ENCODE measurements at places on chromosomes 2 and 18.

- DNase-seq, result no peak
Measured at GRCh38 chr2:44121899-44122298, 46.8 kb upstream of the PPM1B start.

DNA sequence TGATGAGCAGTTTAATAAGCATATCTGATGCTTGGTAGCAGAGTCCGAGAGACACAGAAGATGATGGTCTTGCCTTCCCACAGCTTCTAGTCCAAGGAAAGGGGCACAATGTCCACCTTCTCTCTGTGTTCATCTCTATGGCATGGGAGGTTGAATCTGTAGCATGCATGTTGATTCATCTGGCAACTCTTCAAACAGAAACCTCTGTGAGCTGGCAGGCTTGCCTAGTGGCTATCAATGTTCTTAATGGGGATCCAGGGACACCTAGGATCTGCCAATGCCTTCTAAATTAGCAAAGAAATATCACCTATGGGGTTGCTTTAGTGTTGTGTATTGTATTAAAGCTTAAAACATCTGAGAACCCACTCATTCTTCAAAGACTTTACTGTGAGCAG, 170.8 kb downstream of the INO80D start:
- DNase-seq, result no peak

- no peak for DNase-seq
Measured at GRCh38 chr2:10316860-10317259, 14.2 kb downstream of the HPCAL1 start.

DNA sequence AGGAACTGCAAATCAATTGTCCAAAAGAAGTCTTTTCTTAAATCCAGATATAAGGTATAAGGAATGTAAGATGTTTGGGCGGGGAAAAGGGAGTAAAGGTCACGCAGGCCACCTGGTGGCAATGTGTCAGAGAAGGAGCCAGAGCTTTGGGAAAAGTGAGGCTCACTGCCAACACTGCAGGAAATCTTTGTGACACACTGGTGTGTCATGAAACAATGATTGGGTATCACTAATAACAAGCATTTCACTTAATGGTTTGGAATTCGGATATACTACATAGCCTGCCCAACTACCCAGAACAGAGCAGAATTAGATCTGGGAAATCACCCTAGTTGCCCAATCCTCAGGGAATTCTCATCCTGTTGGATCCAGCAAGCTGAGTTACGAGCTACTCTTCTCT, 61.0 kb downstream of the RBMS1 start:
- no peak for DNase-seq

DNA sequence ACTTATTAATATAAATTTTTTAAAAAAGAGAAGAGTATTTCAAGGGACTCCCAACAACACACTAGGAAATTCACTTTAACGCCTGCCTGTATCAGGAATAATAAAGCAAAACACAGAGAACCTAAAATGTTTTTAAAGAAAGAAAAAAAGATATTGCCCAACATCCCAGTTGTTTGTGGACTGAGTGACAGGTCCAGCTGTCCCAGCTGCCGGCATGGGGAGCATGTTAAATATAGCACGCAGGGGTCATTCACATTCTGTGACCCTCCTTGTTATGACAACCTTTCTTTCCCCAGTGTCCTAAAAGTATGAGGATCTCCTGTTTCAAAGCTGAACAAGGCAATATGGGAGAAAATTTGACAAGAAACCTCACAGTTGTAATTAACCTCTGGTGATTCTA, 4.4 kb downstream of the KLHL41 start:
- DNase-seq, result no peak

GRCh38 chr18:5519448-5520298, 24.1 kb downstream of the EPB41L3 start:
- DNase-seq, result no peak

GRCh38 chr2:119136093-119136492, 22.5 kb downstream of the C1QL2 start:
- no peak for DNase-seq

- DNase-seq, result no peak
Measured at GRCh38 chr2:147548451-147548850, 296.4 kb upstream of the ACVR2A start.

- DNase-seq, result no peak
Measured at GRCh38 chr2:59093571-59093970, 852.4 kb upstream of the FANCL start.

GRCh38 chr2:49335546-49335945, 181.2 kb upstream of the FSHR start:
- DNase-seq, result no peak

GRCh38 chr18:42275138-42275535, 320.1 kb downstream of the PIK3C3 start:
- no peak for DNase-seq

DNA sequence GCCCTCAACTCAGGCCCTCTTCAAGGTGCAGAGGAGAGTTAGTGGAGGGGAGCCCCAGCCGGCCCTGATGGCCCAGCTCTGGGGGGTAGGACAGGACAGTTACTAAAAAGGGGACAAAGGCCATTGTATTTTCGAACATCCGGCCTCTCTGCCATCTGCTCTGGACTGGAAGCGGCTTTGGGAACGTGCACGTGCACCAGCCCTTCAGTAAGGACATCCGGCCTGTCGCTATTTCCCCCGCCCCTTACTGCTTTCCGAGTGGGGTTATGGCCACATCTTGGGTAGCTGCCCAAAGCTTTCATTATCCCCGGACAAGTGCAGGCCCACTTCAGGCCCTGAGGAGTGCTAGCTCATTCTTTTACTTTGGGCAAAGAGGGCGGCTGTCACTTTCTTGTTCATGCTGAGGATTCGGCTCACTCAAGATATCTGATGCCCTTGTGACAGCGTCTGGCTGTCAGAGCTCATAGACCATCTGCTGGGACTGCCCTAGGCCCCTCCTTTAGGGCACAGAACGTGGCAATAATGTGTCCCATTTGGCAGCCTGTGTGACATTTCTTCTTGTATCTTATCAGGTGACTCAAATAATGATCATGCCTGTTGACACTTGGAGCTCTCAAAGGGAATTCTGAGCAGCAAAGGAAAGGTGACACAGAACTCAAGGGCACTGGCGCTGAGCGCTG, 17.5 kb downstream of the SLC4A3 start:
- DNase-seq, result no peak

GRCh38 chr18:79523206-79523735, 127.5 kb downstream of the NFATC1 start:
- no peak for DNase-seq

- no peak for DNase-seq
Measured at GRCh38 chr2:43155851-43156411, 70.5 kb downstream of the ZFP36L2 start.

DNA sequence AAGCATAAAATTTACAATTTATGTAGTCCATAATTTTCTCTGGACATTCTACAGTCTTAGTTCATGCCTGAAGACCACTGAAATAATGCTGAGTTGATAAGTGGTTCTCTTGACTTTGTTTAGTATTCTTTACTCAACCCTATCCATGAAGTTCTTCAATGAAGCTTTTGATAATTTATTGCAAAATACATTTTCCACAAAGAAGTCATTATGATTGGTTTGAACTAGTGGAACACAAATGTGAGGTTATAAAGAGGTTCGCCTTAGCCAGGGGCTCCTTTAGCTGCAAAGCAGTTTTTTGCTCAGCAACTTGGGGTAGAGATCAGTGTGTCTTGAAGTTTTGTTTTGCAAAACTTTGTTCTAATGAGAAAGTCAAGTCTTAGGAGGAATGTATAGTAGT, 5.9 kb downstream of the BCL2L11 start:
- no peak for DNase-seq

GRCh38 chr18:25639596-25639995, 287.6 kb upstream of the ZNF521 start:
- no peak for DNase-seq

GRCh38 chr2:128425731-128426620, 107.3 kb upstream of the HS6ST1 start:
- no peak for DNase-seq

DNA sequence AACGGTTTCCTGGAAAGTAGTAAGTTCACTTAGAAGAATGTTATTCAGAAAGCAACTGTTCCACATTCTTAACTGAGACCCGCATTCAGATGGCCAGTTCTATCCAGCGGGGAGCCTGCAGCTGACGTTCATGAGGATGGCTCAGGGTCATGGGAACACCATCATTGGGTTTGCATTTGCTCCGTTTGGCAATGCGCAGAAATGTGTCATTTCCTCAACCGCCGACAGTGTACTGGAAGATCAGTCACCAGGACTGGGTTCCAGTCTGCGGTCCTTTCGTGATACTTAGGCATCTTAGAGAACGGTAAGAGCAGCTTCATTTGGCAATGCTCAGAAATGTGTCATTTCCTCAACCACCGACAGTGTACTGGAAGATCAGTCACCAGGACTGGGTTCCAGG, 104.0 kb downstream of the DNER start:
- no peak for DNase-seq

DNA sequence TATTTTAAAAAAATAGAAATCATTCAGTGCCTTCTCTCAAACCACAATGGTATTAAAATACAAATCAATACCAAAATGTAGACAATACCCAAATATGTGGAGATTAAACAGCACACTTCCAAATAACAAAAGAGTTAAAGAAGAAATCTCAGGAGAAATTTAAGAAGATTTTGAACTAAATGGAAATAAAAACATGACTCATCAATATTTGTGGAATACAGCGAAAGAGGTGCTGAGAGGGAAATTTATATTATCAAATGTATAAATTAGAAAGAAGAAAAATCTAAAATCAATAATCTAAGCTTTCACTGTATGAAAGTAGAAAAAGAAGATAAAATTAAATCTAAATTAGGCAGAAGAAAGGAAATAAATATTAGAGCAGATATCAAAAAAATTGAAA, 233.1 kb downstream of the RPIA start:
- no peak for DNase-seq

GRCh38 chr18:76349067-76349715, 145.9 kb downstream of the ZNF516 start:
- DNase-seq, result peak; percentile 39

GRCh38 chr2:11717623-11718022, 28.8 kb upstream of the LPIN1 start:
- no peak for DNase-seq

- no peak for DNase-seq
Measured at GRCh38 chr18:79485788-79486355, 90.1 kb downstream of the NFATC1 start.

- no peak for DNase-seq
Measured at GRCh38 chr2:216740557-216741222, 45.3 kb upstream of the IGFBP5 start.

DNA sequence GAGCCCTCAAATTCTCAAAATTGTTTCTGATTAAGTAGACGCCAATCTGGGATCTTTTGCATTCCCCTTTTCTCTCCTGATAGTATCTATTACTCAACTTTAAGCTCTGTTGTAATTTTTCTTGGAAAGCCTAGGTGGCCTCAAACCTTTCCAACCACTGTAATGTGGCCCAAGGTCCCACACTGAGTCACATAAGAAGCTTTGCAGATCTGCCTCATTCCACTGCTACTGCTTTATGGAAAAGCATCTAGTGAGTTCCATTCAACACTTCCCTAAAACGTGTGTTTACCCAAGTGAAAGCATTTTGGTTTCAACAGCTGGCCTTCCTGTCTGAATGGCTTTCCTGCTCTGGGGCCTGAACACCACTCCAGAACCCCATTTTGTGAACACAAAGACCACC, 493.6 kb upstream of the SPHKAP start:
- DNase-seq, result no peak

DNA sequence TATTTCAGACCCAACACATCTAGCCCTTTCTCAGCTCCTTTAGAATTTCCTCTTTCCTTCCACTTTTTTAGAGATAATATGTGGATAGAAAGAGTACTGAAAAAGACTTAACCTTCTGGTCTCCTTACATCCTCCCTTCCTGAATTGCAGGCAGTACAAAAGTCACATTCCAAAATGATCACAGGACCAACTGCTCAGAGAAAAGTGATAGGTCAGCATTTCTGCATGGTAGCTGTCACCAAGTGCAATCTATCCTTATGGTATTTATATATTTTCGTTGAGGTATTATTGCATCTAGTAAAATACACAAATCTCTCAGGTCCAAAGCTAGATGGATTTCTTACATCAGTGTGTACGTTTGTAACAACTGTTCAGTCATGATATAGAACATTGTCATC, 427.5 kb downstream of the LPIN1 start:
- DNase-seq, result no peak

GRCh38 chr18:55232506-55232905, 273.2 kb upstream of the CCDC68 start:
- no peak for DNase-seq

DNA sequence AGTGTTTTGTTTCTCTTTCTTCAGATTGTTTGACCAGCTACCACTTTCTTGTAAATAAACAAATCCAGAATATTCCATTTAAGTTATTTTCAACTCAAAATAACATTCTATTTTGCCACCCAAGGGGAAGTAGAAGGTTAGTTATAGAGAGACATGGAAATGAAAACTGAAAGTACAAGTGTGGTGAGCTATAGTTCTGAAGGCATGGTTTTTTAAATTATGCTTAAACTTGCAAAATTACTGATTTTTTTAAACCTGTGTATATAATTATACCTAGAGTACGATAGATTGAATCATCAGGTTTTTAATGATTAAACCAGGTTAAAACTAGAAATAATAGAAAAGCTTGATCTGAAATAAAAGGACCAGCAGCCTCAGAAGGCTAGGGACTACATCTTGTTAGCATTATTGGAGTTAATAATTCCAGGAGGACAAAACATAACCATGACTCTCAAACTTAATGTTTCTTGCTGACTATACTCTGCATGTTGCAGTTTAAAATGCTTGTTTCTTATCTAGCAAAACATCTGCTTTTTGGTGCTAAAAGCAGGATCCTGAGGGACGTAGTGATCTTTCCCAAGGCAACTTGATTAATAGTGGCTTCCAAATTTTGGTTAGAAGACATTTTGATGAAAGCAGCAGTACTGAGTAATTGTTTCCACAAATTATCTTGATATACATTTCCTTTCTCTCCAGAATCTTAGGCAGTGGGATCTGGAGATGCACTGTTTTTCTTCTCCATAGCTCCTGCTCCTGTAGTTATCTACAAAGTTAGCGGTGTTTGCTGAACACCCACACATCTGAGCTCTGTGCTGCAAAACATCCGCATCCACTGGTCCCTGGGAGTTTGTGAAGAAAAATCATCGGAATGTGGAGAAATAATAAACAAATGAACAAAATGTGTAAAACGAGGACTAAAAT, 327.2 kb upstream of the PKDCC start:
- DNase-seq, result no peak

- DNase-seq, result no peak
Measured at GRCh38 chr2:122101319-122101718, 345.9 kb downstream of the TSN start.

- no peak for DNase-seq
Measured at GRCh38 chr2:20612925-20613916, 37.7 kb downstream of the HS1BP3 start.

- no peak for DNase-seq
Measured at GRCh38 chr2:201205515-201205849, 22.5 kb downstream of the CASP10 start.

DNA sequence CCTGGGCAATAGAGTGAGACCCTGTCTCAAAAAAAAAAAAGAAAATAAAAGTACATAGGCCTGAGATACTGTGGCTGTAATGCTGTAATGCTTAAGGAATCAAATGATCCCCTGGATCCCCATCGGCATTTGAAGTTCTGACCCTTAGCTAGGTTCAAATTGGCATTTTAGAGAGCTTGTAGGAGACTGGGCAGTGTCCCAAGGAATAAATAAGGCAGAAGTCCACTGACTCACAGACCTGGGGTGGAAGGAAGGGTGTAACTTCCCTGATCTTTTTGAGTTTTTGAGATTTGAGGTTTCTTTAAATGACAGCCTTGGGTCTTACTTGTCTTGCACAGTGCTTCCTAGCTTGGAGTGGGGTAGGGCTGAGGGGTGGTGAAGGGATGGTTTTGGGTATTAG, 553.7 kb downstream of the SLC4A3 start:
- DNase-seq, result no peak
